Esophagus squamous epithelium (tissue), 5 donors: ENCODE measurements at places on chromosomes 4 and X. TPM values are rescaled to one million over a fixed set of nuclear protein-coding genes. Genes with fewer than 3 reads are reported as not detected.

DNA sequence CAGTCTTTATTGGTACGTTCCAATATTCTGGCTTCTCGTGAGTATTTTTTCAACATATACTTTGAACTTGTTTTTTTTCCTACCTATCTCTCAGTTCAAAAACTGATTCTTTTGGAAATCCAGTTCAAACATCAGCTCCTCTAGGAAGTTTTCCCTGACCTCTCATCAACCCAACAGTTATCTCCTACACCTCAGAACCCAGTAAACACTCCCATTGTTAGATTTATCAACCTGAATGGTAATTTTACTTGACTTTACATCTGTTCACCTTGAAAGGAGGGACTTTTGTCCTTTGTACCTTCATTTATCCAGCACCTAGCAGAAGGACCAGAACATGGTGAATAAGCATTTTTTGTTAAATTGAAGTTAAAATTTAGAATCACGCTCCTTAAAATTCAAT, 13.6 kb downstream of the CAMK2D start:
- no peaks in the 10 kb centered on the region for H3K27me3 ChIP-seq
- DNase-seq = no peak
- H3K27ac ChIP-seq = no peak overlapping the region
- H3K4me1 ChIP-seq = no peaks in the 10 kb centered on the region

DNA sequence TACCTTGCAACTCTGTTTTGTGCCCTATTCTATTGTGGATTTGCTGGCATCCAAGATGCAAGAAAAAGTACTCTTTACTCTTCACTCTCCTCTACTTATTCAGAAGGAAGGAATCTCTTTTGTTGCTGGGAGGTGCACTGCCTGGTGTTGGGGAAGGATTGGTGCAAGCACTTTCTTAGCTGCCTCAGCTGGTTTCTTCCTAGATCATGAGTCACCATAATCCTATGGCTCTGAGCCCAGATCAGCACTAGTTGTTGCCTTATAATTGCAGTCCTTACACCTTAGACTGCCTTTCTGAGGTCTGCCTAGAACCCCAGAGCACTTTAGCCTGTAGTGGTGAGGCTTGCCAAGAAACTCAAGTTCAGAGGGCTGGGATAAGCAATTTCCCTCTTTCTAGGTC, 37.0 kb upstream of the CT83 start:
- H3K4me3 ChIP-seq = no peak overlapping the region
- no peaks in the 10 kb centered on the region for H3K27me3 ChIP-seq
- no peak for DNase-seq
- no peak overlapping the region for H3K27ac ChIP-seq
- no peaks in the 10 kb centered on the region for H3K36me3 ChIP-seq
- no peaks in the 10 kb centered on the region for H3K4me1 ChIP-seq

Gene LSM6
- 23.9 TPM for total RNA-seq

DNA sequence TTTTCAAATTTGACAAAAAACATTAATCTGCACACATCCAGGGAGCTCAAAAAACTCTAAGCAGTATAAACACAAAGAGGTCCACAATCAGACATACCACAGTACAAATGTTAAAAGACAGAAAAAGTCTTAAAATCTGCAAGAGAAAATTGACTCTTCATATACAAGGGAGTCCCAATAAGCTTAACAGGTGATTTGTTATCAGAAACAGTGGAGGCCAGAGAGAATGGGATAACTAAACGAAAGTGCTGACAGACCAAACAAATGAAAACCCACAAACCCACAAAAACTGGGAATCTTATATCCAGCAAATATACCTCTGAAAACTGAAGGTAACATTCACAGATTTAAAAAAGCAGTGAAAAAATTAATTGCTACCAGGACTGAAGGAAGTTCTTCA, 182.0 kb upstream of the PAQR3 start:
- H3K27me3 ChIP-seq = no peaks in the 10 kb centered on the region
- no peak overlapping the region for H3K4me3 ChIP-seq
- no peak overlapping the region for H3K27ac ChIP-seq
- H3K36me3 ChIP-seq = no peaks in the 10 kb centered on the region

DNA sequence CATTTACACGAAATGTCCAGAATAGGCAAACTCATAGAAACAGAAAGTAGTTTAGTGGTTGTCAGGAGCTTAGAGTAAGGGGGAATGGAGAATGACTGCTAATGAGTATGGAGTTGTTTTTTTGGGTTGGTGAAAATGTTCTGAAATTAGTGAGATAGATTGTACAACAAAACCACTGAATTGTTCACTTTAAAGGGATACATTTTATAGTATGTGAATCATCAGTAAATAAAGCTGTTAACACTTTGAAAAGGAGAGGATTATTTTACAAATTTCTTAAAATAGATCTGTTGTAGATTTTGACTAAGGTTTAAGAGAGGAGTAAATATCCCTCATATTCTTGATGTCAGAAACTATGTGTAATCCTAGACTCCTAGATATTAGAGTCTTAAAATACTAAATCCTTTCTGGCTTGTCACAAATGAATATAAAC, 82.7 kb downstream of the RAPGEF2 start:
- H3K27ac ChIP-seq = no peak overlapping the region
- no peak overlapping the region for H3K4me3 ChIP-seq
- no peaks in the 10 kb centered on the region for H3K36me3 ChIP-seq
- H3K27me3 ChIP-seq = no peaks in the 10 kb centered on the region
- no peak for DNase-seq

GRCh38 chr4:185955151-185955770, 113.7 kb upstream of the TLR3 start:
- H3K4me1 ChIP-seq = no peaks in the 10 kb centered on the region
- no peak overlapping the region for H3K27ac ChIP-seq
- no peak overlapping the region for H3K4me3 ChIP-seq
- DNase-seq = no peak
- H3K36me3 ChIP-seq = no peaks in the 10 kb centered on the region

GRCh38 chr4:171565130-171565788, 247.9 kb upstream of the GALNTL6 start:
- no peaks in the 10 kb centered on the region for H3K27me3 ChIP-seq
- no peak for DNase-seq
- no peaks in the 10 kb centered on the region for H3K36me3 ChIP-seq
- no peak overlapping the region for H3K4me3 ChIP-seq
- no peak overlapping the region for H3K27ac ChIP-seq

DNA sequence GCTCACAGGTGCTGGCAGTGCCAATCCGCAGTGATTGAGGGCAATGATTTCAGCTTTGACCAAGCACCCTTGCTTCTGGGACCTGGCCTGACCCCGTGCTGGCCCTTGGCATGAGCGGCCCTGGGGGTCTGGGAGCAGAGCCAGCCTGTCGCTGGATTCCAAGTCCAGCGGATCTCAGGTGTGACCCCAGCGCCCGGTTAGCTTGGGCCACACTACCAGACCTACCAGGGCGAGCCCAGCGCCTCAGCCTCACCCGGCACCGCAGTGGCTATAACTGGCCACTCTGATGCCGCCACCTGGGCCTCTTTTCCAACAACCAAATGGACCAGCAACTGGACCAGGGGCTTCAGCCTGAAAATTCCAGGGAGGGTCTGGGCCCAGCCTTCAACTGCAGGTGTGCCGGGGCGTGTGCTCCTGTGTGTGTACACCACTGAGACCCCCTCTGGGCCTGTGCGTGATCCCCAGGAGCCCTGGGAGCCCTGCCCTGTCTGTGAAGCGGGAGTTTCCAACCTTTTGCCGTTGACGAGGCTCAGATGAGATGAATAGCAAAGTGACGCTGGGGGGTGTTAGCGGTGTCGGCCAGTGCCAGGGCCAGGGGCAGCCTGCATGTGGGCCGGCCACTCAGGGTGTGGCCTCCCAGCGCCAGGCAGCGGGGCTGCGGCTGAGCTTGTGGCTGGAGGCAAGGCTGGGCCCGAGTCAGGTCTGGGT, 658 bp downstream of the SH3TC1 start:
- H3K4me1 ChIP-seq = peaks cover 53% of the 10 kb centered on the region
- peak overlapping the region; percentile 84 for H3K27ac ChIP-seq
- no peaks in the 10 kb centered on the region for H3K27me3 ChIP-seq
- peak overlapping the region; percentile 39 for H3K4me3 ChIP-seq
- H3K36me3 ChIP-seq = no peaks in the 10 kb centered on the region
- DNase-seq = no peak
